ENCODE measurements at places on chromosomes 5 and 9.

DNA sequence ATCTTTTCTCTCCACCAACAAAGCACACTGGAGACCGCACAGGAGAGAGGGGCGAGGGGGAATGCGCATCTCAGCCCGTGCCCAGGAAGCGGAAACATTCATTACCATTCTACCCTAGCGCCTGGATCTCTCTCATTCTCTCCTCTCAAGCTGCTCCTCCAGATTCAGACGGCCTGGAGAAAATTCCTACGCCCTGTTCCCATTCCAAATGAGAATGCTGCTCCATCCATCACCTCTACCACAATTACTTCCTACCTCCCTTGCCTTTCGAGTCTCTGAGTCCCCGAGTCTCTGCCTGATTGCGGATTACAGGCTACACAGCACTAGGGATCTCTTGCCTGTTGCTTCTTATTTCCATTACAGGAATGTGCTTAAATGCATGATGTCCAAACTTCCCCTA, 6.7 kb downstream of the DDX31 start:
- DNase-seq, result no peak

DNA sequence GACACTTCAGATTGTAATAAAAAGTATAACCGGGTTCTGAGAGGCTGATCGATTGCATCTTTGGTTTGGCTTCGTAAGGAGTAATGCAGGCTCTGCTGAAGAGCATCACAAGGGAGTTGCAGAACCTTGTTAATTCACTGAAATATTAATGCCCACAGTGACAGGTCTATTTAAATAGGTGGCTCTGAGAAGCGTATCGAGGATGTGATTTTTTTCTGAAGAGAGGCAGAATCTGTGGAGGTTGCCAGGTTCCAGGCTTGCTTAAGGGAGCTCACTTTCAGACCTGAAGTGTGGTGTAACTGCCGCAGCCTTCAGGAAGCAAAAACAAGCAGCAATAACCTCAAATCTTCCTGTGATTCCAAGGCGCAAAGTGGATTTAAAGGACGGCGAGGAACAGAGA, 80.3 kb downstream of the ANKRD33B start:
- no peak for DNase-seq

DNA sequence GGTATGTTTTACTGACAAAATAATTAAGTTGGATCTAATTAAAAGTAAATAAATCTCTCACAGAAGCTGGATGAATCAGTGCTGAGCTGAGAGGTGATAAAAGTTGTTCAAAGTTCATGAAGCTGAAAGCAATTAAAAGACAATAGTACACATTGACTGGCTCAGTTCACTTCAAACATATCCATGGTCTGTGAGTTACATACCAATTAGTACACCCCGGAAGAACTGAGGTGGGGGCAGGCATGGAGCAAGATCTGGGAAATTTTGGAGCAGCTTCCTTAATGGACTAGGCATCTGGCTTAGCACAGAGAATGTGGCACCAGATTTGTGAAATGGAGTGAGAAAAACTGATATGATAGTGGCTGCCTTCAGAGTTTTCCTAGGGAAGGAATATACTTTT, 152.7 kb downstream of the ATP10B start:
- no peak for DNase-seq

- no peak for DNase-seq
These were observed 1754.0 kb upstream of the ACO1 start for GRCh38 chr9:30630459-30630858.

- no peak for DNase-seq
These were observed 40.1 kb downstream of the CCNJL start for GRCh38 chr5:160272264-160272663.

GRCh38 chr5:83034528-83035207, 42.5 kb downstream of the TMEM167A start:
- DNase-seq, result no peak

- no peak for DNase-seq
These were observed 79.0 kb upstream of the ZNF608 start for GRCh38 chr5:124825250-124825982.

GRCh38 chr5:100762108-100762507, 141.0 kb downstream of the ST8SIA4 start:
- no peak for DNase-seq

- no peak for DNase-seq
These were observed 205.5 kb downstream of the CACNA1B start for GRCh38 chr9:138082918-138083636.

DNA sequence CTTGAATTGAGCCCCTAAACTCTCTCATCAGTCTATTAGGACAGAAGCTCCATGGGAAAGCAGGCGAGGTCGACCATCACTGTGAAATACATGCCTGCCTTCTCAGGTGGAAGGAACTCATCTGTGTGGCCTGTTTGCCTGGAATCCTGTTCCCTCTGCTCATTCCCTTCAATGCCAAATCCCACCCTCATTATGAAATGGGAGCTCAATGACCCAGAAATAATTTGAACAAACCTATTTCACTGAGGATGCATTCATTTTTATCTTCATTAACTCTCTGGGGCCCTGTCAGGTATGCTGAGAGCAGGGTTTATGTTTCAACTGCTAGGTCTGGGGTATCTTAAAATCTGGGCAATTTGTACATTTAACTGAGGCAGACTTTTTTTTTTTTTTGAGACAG, 142.2 kb downstream of the MED27 start:
- DNase-seq, result no peak

- no peak for DNase-seq
These were observed 25.8 kb upstream of the S1PR3 start for GRCh38 chr9:88965473-88965872.

GRCh38 chr9:77454663-77455062, 193.5 kb downstream of the GNA14 start:
- DNase-seq, result no peak

DNA sequence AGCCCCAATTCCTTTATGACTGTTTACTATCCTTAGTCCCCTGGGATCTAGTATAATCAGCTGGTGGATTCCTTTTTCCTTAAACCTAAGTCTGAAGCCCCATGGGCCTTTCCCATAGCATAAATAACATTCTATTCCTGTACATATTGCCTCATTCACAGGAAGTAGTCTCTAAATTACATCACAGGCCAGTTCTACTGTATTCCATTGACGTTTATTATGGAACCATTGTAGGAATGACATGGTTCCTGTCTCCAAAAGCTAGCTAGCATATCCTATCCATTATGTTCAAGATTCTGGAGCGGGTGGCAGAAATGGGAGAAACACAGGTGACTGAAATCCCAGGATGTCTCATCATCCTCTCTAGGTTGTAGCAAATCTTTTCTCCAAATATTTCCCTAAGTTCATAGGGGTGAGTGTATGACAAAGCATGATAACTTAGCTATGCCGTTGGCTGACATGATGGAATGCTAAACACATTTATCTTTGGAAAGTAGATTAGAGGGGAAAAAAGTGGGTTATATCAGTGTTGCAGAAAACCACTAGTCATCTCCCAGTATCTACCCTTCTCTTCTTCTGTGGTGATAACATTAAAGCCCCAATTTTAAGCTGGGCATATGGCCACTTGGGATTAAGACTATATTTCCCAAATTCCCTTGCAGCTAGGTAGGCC, 140.1 kb downstream of the FGF1 start:
- DNase-seq, result no peak
